ENCODE measurements at places on chromosomes 1 and 21. TPM values are rescaled to one million over a fixed set of nuclear protein-coding genes. Genes with fewer than 3 reads are reported as not detected.

Gene CLCA2
- total RNA-seq, result not detected

Gene LCE3E
- not detected for total RNA-seq

Gene CELA3A
- total RNA-seq, result not detected

Gene LCE1E
- total RNA-seq, result not detected

Gene HENMT1
- 18.5 TPM for total RNA-seq

Gene GPR157
- total RNA-seq, result 7.3 TPM

Gene RGS5
- total RNA-seq, result 1.9 TPM

Gene DNAJC6
- 3.0 TPM for total RNA-seq

Gene S100A9
- total RNA-seq, result 0.98 TPM

Gene NUAK2
- total RNA-seq, result 38.7 TPM

Gene GJA8
- not detected for total RNA-seq

Gene THEM5
- total RNA-seq, result not detected

Gene RNU1-1
- total RNA-seq, result 4,743 TPM

Gene LAMC1
- 0.43 TPM for total RNA-seq

Gene VASH2
- total RNA-seq, result 0.47 TPM

Gene CLDN17
- total RNA-seq, result not detected

Gene DLGAP3
- total RNA-seq, result 0.99 TPM

Gene RNU1-3
- total RNA-seq, result 3,994 TPM

Gene CDA
- total RNA-seq, result 0.35 TPM

Gene LRRN2
- not detected for total RNA-seq

Gene TEDDM1
- total RNA-seq, result not detected

Gene DCLRE1B
- total RNA-seq, result 5.6 TPM

Gene NCF2
- total RNA-seq, result 8.7 TPM

Gene UBIAD1
- 34.1 TPM for total RNA-seq

Gene RNU1-4
- 3,994 TPM for total RNA-seq

Gene IL19
- total RNA-seq, result not detected

Gene SPRR2D
- total RNA-seq, result not detected

Gene TAS1R1
- total RNA-seq, result not detected

Gene GNG12
- total RNA-seq, result not detected

Gene LPAR3
- total RNA-seq, result 2.9 TPM

Gene GJA5
- total RNA-seq, result not detected

Gene CACNA1E
- total RNA-seq, result 0.10 TPM

Gene AGPAT3
- total RNA-seq, result 69.6 TPM

Gene KCNA2
- total RNA-seq, result 0.46 TPM

Gene LCK
- total RNA-seq, result 428 TPM

Gene FCRL6
- total RNA-seq, result 43.3 TPM

Gene IPO13
- total RNA-seq, result 24.0 TPM

Gene LCA5L
- total RNA-seq, result not detected

Gene NBPF26
- total RNA-seq, result 31.4 TPM

Gene RNF186
- not detected for total RNA-seq

Gene SPRTN
- total RNA-seq, result 12.6 TPM

Gene ATP1A2
- total RNA-seq, result 0.26 TPM

Gene TENT5C
- total RNA-seq, result 48.7 TPM

Gene RIIAD1
- total RNA-seq, result not detected

Gene PEF1
- 42.4 TPM for total RNA-seq

Gene TRAPPC10
- total RNA-seq, result 90.2 TPM

Data from T-cell (primary cell).